ENCODE measurements at places on chromosomes 1 and 21.

- peak; percentile 48 for DNase-seq
These were observed 10.0 kb downstream of the NCF2 start for GRCh38 chr1:183580281-183580682.

DNA sequence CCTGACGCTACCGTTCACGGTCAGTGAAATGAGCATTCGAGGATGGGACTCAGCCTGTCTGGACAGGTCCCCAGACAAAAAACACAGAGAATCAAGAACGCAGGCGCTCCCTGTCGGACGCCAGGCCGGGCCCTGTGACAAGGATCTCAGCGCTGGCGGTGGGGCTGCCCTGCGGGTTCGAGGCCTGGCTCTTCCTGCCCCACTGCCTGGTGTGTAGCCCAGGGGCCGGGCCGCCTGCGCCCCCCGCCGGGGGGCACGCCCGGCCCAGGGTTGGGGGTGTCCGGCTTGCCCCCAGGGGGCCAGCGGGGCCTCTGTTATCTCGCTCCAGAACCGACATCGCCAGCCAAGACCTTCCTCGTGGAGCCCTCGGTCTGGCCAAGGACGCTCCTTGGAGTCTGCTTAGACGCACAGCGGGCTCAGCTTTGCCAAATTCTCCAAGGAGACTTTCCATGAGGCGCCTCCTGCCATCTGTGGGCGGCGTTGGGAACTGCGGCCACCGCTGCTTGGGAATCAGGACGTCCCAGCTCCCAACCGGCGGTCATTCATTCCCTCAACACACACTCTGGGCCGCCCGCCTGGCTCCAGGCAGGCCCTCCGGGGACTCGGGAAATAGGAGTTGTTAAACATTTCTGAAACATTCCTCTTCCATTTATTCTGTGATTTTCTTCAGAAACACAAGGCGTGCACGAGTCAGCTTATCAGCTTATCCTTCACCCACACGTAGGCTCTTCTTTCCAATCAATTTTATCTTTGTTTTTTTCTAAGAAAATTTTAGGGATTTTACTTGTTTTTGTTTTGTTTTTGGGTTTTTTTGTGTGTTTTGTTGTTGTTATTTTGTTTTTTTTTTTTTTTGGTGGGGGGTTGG, 11.3 kb upstream of the RIPK4 start:
- DNase-seq = peak; percentile 92

GRCh38 chr1:178004926-178005391, 35.1 kb upstream of the SEC16B start:
- no peak for DNase-seq

DNA sequence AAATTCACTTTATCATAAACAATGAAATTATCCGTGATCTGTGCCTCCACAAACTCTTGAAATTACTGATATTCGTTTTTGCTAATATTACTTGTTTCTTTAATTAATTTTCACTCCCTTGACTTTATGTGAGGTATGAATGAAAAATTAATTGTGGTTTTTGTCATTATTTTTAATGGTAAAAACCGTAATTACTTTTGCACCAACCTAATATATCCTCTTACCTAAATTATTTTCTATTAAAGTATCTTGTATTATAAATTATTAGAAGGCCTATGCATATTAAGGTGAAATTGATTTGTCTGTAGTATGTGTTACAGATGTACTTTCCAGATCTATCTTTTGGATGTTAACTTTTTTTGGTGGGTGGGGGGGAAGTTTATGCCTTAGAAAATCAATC, 315.9 kb downstream of the KCTD3 start:
- DNase-seq = no peak

DNA sequence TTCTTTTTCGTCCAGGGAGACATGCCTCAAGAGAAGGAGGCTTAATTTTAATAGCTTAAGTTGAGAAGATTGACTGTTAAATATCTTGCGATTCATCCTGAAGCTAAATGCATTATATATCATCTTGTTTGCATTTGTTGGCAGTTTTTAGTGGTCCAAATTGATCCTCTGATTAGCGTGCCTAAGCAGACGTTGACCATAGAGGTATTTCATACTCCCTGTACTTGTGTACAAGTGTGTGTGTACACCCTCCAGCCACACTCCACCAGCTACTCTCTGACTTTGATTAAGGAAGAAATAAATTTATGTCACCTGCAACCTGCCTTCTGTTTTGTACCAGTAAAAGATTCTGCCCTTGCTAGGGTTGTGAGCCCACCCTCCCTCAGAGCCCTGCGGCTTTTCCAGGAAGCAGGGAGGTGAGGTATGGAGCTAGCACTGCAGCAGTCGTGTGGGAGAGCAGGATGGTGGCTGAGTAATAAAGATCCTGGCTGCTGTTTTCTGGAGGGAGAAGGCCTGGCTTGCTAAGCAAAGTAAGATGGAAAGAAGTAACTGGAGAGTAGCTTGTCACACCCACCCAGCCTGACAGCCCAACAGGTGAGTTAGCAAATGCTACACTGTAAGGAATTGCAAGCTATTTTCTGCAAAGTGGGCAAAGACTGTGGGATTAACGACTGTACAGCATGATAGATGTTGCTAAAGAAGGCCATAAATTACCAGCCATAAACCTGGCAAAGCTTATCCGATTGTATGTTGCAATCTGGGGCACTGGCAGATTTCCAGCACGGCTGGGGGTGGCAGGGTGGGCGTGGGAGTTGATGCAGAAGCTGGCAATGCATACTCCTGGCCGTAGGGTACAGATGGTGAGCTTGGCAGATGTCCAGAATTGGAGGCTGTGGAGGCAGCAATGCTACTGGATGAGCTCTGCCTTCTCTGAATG, 170.2 kb downstream of the TNR start:
- DNase-seq = no peak

All from adrenal gland (tissue), 19 donors.